ENCODE measurements at places on chromosomes 5 and 9. TPM values are rescaled to one million over a fixed set of nuclear protein-coding genes. Genes with fewer than 3 reads are reported as not detected.

The PCDHB11 gene
- 9.8 TPM for total RNA-seq

The ACOT12 gene
- not detected for total RNA-seq

The PPP3R2 gene
- not detected for total RNA-seq

The SLF1 gene
- 16.8 TPM for total RNA-seq

The SLC4A9 gene
- 0.12 TPM for total RNA-seq

The GPR151 gene
- not detected for total RNA-seq

The RALGPS1 gene
- 8.5 TPM for total RNA-seq

The POLR3G gene
- 2.5 TPM for total RNA-seq

The GDNF gene
- 0.85 TPM for total RNA-seq

The CNOT6 gene
- total RNA-seq: 12.6 TPM

DNA sequence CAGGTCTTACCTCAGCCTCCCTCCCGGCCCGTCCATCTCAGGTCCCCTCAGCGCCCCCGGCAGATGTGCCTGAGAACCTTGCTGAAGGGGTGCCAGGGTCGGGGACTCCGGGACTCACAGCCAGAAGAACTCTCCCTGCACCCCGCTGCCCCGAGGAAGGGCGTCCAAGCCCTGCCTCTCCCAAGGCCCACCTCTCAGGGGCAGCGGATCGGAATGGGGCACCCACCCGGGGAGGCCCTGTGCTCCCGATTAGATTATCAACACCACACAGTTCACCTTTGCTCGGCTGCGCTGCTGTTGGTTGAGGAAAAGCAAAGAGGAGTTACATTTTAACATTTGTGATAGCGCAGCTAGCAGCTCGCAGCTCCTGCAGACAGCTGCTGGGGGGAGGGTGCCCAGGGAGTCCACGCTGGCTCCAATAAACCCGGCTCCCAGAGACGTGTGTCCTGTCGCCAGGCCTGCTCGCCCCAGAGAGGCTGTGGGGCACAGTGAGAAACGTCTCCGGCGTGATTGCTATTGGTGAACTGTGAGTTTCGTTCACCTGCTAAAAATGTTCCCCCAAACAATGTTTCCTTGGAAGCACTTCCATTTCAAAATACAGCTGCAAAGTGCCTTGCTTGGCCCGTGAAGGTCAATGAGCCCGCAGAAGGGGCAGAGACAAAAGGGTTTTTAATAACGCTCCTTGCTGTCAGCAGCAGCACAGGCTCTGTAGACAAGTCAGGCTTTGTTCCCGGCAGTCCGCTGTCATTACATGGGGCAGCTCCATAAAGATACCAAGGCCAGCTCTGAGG lies 18.6 kb upstream of the SLC6A19 start:
- DNase-seq: no peak

DNA sequence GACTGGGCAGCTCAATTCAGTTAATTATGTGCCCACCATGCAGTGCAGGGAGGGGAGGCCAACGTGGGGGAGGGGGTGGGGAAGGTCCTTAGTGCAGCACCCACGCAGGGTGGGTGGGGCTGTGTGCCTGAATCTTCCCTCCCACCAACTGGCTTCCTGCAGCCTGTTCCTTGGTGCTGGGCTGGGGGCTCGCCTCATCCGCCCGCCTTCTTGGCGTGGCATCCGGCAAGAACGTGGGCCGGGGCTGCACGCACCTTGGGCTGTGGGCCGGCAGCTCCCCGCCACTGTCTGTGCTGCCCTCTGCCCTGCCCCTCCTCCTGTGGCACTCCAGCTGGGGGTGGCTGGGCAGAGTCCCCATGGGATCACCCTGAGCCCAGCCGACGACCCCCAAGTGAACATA lies 19.6 kb upstream of the RALGDS start:
- DNase-seq: no peak

GRCh38 chr9:134557331-134557730 lies 84.3 kb upstream of the COL5A1 start:
- peak; percentile 6 for DNase-seq

- no peak for DNase-seq
These were observed 4.6 kb downstream of the CNTFR start for GRCh38 chr9:34584970-34585369.

- DNase-seq: peak; percentile 51
These were observed 49.9 kb upstream of the GARNL3 start for GRCh38 chr9:127214421-127215267.

DNA sequence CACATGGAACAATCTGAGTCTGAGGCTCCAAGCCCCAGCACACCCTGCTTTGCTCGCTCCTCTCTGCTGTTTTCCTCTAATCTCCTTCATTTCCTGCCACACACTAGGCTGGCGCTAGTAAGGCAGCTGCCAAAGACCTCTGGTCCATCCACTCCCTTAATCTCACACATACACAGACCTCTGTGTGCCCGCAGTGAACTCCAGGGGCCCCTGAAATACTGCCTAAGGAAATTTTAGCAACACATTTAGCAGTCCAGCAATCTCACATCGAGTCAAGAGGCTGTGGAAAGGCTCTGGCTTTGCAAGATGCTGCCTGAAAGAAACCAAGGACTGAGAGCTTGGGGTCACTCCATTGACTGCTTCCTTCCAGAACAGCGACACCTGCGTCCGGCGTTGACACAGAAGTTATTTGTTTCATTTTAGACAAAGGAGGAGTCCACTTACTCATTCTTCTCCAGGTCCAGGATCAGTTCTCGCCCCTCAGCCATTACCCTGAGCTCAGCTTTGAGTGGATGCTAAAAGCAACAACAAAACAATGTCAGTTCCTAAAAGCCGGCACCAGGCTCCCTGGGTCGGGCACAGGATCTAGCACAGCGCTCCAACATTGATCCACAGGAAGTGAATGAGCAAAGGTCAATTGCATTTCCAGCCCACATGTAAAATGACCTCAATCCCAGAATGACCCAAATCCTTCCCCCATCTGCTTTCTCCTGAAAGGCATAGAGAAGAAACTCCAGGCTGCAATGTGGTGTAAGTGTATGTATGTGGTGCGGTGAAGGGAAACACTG lies 11.5 kb downstream of the ADAM19 start:
- no peak for DNase-seq

- no peak for DNase-seq
These were observed 1.6 kb upstream of the NFIL3 start for GRCh38 chr9:91425271-91425670.

DNA sequence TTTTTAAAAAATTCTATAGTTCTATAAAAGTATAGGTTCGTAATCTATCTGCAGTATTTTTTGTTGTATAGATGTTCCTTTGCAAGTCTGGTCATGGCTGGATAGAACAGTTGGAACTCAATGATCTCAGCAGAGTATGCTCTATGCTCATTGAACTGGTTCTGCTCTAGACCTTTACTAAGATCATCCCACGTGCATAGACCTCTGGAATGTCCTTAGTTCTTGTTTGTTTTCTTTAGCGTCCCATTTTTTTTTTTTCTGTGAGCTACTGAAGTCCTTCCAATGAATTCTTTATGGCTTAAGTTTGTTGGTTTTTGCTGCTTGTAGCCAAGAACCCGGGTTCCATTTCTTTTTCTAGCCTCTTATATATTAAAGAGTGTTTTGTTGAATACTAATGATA lies 3.5 kb downstream of the TMEM38B start:
- no peak for DNase-seq

- DNase-seq: peak; percentile 39
These were observed 172.5 kb upstream of the OTULINL start for GRCh38 chr5:14408969-14409586.

DNA sequence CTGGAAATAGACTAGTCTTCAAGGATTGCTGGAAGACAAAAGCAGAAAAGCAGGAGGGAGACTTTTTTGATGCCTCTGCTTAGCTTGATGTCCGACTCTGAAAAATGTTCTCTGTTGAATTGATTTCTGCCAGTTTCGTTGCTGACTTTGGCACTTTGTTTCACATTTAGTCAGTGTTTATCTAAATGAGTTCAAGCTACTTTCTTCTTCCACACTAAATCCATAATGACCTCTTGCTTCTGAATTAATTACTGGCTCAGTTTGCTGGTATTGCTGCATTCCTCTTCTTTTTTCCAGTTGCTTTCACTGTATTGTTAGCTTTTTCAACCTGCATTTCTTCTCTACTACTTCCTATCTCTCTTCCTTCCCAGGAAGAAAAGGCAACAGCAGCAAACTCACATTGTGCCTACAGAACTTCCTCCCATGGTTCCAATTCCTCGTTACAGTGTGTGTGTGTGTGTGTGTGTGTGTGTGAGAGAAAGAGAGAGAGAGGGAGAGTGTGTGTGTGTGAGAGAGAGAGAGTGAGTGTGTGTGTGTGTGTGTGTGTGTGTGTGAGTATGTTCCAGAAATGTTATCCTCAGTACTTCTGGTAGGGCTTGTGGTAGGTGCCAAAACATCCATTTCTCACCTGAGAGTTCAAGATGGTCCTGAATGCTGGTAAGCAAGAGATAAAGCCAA lies 234.8 kb downstream of the CSNK1G3 start:
- no peak for DNase-seq

DNA sequence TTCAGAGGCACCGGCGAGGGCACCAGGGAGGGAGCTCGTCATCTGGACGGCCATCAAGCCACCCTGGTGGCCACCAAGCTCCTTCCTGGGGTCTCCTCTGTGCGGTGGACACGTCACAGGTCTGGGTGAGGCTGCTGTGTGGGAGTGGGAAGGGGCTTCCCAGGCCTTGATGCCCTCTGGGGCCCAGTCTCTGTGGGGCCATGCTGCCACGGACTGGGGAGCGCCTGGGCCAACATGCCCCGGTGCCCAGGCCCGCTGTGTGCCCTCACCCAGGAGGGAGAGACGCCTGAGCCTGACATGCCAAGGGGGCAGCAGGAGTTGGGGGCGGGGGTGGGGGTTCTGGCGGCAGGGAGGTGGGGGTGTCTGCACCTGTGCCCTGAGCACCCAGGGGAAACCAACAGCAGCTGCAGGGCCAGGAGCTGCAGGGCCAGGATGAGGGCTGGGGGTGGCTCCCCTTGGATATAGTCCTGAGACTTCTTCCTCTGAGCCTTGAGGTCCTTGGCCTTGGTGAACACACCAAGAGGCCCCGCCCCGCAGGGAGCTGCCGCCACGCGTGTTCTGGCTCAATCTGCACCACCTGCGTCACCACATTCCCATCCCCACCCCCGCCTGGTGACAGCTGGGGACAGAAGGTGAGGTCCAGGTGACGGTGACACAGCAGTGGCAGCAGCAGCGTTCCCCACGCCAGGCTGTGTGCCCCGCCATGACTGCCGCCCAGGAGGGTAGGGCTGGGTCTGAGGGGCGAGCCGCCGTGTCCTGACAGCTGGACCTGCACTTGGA lies 15.3 kb upstream of the SEC16A start:
- DNase-seq: no peak

DNA sequence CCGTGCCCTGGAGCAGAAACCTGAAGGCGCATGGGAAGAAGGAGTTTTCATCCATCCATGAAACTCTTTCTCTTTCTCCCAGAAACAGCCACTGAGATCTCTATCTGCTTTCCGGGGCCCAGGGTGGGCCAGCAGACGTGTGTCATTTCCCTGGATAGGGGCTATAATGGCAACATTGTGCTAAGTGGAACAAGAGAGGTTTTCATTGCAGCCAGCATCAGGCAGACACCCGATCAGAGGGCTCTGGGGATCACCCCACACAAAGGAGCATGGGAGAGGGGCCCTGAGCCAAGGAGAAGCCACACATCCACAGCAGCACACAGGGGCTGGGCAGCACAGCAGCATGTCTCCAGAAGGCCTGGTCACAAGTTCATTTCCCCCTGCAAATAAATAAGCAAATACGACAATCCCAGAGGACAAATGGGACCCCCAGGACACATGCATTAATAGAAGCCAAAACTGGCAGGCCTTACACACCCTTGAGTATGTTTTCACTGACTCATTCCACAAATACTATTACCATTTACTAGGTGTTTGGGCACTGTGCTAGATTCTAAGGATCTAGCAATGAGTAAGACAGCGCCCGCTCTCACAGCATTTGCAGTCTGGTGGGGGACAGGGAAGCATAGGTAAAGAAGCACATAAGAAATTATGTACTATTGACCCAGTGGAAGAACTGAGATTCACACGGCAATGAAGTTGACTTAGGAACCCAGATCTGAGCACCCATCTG lies 4.3 kb upstream of the AFAP1L1 start:
- no peak for DNase-seq

DNA sequence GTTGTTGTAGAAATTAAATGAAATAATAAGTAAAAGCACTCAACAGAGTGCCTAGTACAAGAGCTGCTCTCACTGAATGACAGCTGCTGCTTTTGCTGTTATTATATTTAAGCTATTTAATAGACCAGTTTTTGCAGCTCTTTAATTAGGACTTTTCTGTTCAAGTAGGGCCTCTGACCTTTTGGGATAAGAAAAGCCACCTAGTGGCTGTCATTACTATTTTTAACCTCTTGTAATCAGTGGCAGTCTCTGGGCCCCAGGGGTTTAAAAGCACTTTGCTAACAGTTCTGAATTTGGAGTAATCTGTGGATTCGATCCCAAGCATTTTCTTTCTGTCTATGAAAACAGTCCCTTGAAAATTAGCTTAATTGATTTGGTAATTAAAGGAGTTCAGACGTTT lies 121.1 kb downstream of the NUDT12 start:
- no peak for DNase-seq

GRCh38 chr5:148748702-148749392 lies 77.6 kb upstream of the ADRB2 start:
- DNase-seq: no peak

DNA sequence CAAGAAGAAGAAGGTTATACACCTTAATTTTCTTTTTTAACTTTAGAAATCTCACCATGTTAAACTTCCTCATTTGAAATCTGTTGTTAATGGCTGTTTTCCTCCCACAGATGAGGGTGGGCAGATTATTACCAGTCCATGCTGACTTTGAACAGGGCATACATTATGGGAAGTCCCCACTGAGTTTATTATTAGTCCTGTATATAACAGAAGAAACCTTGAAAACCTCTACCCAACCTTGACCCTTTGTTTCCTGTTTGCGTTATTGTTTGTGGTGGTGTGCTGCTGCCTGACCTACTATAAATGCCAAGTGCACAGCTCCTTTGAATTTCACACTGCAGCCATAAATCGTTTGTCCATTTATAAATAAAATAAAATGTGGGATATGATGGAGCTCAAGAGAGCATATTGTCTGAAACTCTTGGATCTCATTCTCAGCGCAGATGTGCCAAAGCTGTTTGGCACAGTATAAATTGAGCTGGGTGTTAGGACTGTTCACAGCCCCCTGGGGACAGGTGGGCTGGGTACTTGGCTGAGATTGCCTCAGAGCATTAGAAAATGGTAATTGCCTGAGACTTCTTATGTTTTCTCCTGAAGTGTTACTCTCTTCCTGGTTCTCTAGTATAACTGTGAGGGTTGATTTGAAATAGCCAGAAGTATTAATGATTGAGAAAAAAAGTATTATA lies 139.6 kb downstream of the SPATA31D1 start:
- no peak for DNase-seq
